ENCODE measurements at places on chromosomes 3 and 15.

DNA sequence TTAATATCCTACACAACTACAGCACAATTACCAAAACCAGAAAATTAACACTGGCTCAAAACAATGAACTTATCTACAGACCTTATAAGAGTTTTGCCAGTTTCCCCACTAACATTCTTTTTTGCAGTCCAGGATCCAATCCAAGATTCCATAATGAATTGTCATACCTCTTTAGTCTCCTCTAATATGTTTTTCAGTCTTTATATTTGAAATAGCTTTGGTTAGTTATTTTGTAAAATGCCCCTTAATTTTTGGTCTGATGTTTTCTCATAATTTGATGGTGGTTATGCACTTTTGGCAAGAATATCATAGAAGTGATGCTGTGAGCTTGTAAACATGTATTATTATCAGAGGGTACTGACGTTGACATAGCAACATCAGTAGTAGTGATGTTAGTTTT is 124.3 kb downstream of the ISL2 start:
- DNase-seq: no peak

GRCh38 chr15:67548862-67549651 is 6.6 kb downstream of the MAP2K5 start:
- no peak for DNase-seq

DNA sequence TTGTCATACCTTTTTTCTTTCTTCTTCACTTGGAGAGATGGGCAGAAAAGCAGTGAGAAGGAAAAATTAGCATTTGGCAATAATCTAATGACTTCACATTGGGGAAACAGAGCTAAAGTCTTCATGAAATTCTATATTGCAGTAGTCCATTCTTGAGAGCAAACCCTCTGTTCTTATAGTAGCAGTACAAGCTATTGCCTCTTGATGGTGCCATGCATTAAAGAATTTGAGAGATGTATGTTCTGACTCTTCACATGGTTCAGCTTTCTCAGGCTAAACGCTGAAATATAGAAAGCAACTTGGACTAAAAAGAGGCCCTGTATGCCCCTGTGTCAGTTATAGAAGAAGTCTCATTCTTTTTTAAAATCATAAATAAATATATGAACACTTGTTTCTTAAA is 36.0 kb downstream of the PHLDB2 start:
- no peak for DNase-seq

GRCh38 chr3:132381348-132381944 is 35.9 kb upstream of the DNAJC13 start:
- no peak for DNase-seq

GRCh38 chr3:24222165-24222805 is 272.4 kb downstream of the THRB start:
- DNase-seq: no peak

GRCh38 chr15:69479081-69479480 is 26.5 kb downstream of the RPLP1 start:
- DNase-seq: no peak

GRCh38 chr15:64507845-64508244 is 47.5 kb downstream of the ZNF609 start:
- DNase-seq: no peak

GRCh38 chr15:68818769-68819494 is 1.8 kb downstream of the ANP32A start:
- DNase-seq: peak; percentile 8

DNA sequence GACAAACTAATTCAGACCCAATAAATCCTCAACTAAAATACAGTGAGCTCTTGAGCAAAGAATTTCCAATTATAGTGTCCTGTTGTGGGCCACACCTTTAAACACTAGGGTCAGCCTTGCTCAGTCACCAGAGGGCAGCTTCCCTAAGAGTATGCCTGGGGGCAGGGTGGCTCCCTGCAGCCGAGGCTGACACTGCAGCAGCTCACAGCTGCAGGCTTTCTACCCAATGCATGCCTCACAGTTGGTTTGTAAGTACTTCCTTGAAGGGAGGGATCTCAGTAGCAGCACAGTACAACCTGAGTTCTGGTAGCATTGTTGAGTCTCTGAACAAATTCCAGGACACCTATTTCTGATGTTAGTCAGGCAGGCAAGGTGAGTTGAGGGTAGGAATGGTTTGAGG is 335.6 kb downstream of the TUSC7 start:
- DNase-seq: no peak

GRCh38 chr15:70345251-70346019 is 247.7 kb upstream of the TLE3 start:
- no peak for DNase-seq

DNA sequence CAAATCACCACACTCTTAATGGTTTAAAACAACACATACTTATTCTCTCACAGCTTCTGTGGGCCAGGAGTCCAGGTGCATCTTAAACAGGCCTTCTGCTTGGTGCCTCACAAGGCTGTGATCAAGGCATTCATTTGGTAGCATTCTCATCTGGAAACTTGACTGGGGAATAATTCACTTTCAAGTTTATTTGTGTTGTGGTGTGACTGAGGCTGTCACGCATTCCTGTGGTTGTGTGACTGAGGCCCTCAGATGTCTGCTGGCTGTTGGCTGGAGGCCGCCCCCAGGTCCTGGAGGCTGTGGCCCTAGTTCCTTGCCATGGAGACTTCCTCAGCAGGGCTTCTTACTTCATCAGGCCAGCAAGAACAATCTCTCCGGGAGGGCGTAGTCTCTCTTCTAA is 16.9 kb upstream of the FAM3D start:
- DNase-seq: no peak

DNA sequence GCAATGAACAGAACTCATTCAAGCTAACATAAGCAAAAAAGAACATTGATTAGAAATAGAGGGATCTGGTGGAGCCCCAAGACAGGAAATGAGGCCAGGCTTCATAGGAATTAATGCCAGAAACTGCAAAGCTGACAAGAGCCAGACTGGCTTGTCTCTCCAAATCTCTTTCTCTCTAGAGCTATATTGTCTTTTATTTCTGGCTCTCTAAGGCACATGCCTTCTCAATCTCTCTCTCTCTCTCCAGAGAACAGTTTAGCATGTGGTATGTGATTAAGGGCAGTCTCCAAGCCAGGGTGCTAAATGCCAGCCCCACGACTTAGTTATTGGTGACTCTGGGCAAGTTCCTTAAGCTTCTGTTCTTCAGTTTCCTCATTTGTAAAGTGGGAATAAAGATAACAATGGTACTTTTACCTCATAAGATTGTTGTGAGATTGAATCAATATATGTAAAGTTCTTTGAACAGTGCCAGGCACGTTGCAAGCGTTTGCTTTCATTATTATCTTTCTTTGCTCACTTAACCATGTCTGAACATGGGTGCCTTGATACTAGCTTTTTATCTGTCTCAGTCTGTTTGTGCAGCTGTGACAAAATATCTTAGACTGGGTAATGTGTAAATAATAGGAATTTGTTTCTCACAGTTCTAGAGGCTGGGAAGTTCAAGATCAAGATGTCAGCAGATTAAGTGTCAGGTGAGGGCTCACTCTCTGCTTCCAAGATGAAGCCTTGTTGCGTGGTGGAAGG is 123.2 kb downstream of the BDH1 start:
- no peak for DNase-seq

DNA sequence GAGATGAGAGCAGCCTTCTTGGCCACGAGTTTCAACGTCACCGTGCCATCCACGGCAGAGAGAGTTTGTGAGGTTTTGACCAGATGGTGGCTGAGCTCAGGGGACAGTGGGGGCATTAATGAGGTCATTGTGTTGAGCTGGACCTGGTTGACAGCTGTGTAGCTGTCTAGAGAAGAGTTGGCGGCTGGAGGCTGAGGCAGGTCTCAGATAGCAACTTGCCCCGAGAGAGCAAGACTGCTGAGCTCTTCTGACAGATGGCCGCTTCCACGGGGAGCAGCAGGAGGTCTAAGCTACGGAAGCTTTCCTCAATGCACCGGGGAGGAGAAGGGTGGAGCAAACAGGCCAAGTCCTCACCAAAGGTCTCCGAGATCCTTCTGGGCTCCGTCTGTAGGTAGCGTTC is 44.8 kb upstream of the EIF5A2 start:
- DNase-seq: no peak

DNA sequence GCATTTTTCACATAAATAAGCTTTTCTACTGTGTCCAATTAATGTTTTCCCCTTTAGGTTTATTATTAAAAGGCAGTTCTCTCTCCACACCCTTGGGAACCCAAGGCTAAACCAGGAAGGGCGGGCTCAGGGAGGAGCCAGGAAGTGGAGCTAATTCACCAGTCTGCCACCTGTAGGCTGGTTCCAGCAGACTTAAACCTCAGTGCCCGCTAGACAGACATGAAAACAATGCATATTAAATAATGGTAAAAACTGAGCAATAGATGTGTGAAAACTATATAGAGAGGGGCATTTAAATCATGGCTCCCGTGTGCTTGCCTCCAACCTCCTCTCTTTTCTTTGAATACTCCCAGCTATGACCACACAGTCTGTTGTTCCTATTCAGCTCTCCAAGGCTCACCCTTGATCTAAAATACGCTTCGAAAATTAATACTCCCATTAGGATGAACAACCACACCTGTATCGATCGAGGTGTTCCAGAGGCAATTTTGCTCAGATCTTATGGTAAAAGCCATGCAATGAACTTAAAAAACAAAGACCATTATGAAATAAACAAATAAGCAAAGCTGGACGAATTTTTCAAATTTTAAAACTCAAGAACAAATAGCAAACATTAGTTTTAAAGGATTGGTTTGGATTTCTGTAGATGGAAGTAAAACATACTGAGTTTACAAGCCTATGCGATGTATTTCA is 253.3 kb downstream of the TJP1 start:
- no peak for DNase-seq

GRCh38 chr3:172317984-172318383 is 130.3 kb downstream of the GHSR start:
- no peak for DNase-seq

DNA sequence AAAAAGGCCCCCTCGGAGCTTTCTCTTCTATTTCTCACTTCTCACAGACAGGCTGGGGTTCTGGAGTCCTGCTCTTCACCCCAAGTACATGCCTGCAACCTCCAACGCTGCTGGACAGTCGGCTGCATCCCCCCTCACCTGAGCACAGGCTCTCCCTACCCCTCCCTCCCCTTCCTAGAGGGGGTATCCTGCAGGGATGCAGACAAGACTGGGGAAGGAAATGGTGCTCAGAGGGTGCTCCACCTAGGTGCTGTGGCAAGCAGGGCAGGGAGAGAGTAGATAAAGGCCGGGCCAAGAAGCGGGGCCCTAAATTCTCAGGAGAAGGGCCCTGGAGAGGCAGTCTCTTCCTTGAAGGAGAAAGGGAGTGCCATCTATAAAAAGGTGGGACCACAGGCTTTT is 7.0 kb upstream of the STRA6 start:
- DNase-seq: no peak

- DNase-seq: no peak
These were observed 40.0 kb downstream of the ASB7 start for GRCh38 chr15:100642213-100642949.

DNA sequence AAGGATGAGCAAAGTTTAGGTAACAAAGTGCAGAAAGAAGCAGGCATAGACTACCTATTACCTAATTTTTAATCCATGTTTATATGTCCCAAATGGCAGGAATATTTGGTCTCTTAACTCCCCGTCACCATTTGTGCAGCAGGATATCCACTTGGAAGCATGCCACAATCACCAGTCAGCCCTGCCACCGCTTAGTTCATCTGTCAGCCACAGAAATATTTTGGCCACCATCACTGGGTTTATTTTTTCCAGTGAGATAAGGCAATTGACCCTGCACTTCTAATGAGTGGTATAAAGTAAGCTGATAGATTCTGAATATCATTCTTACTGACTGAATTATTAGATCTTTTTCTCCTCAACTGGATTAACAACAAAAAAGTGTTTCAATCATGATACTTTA is 152.9 kb upstream of the SOX2 start:
- DNase-seq: no peak

DNA sequence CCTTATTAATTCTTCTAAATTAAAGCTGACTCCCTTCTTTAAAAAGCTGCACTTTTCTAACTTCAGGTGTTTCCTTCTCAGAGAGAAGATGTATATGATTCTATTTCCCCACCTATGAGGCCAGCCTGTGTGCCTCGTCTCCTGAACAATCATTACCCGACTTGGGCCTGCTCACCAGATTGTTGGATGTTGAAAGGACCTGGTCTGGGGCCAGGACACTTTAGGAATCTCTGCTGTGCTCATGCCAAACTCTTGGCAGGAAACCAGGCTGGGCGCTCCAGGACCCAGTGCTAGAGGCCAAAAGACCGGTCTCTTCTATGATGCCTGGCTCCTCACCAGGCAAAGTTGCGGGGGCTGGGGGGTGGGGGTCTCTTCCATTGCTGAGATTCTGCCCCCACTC is 16.9 kb upstream of the LRRC31 start:
- DNase-seq: no peak

DNA sequence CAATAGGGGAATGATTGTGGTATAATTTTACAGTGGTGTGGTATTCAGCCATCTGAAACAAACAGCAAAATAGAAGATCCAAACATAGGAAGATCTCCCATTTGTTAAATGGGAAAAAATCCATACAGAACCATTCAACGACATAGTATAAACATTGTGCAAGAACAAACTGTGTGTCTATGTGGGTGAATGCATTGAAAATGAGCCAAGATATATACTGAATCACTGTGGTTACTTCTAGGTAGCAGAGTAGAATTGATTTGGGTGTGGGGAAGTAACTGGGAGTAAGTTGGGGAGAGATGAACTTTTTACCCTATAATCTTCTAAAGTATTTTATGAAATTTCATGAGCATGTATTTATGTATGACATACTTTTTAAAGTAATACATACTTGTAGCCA is 123.1 kb upstream of the UMPS start:
- no peak for DNase-seq

DNA sequence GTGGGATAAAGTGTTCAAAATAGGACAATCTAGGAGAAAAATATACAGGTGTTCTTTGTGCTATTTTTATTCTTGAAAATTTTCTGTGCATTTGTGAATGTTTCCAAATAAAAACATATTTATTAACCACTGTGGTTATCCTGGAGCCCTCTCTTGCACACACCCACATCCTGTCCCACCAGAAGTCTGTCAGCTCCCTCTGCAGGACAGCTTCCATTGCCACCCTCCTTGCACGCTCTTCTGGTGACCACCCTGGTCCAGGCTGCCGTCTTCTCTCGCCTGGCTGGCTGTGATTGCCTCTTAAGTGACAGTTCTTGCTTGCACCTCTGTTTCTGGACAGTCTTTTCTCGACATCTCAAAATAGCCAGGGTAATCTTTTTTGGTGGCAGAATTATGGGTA is 394.0 kb downstream of the LRTM1 start:
- DNase-seq: no peak

- DNase-seq: no peak
These were observed 5.3 kb upstream of the SPSB4 start for GRCh38 chr3:141045849-141046248.

- DNase-seq: no peak
These were observed 183.6 kb downstream of the XXYLT1 start for GRCh38 chr3:195087328-195087727.

DNA sequence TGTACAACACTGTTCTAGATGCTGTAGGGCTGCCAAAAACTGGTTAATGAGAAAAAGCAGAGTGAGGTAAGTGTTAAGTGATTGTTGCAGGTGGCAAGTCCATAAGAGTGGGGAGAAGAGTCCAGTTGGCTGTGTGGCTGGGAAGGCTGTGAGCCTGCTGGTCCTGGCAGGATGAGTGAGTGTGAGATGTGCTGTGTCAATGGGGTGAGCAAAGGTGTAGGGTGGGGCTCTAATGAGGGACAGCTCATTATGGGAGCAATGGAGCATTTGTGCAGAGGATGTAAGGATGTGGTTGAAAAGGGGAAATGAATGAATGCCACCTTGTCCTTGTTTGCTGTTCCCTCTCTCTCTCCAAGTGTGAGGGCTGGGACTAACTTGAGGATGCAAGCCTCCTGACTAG is 145.3 kb upstream of the ROPN1 start:
- DNase-seq: no peak

Measured in activated T-helper 1 cell treated with anti-CD3 and anti-CD28 coated beads, Interleukin-2, amount 50 U/mL, for 16 hours (primary cell).